ENCODE measurements at places on chromosomes 12 and 14.

DNA sequence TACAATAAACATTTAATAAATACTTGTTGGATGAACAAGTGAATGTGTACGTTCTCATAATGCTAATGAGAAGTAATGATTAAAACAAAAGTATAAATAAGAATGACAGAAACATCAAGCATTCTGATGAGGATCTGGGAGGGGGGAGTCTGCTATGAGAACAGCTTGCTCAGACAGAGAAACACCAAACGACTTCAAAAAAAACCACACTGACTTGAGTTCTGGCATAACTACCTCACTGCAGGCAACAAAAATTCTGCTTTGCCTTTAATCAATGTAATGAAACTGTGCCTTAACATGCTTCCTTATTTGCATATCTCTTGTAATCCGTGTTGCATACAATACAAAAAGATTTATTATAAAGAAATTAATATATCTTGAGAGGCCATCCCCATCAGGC is 295.3 kb upstream of the GARIN6 start:
- DNase-seq: no peak

DNA sequence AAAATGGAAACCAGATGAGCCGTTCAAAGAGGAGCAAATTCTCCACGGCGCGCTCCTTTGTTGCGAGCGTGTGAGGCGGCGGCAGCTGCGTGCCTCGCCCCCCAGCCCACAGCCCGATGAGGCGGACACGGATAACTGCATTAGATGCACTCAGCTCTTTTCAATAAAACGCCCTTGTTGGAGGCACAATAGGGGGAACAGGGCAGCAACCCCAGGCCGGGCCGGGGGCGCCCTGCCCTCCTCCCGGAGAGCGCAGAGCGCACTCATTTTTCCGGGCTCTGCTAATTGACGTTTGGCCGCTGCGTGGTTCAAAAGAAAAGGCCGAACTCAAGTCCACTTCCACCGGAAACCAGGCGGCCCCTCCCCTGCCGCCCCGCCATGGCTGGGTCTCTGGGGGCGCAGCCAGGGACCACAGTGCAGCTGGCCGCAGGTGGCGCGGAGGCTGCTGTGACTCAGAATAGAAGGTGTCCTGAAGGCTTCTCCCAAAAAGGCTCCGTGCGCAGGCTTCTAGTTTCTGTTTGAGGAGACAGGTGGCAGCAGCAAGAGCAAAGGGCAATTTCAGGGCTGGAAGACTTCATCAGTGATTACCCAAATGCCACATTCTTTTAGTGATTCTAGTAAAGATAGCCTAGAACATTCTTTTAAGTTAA is 29.0 kb upstream of the SMOC1 start:
- no peak for DNase-seq

GRCh38 chr12:46786774-46787173 is 39.0 kb downstream of the SLC38A4 start:
- DNase-seq: peak; percentile 36

- DNase-seq: no peak
Measured at GRCh38 chr12:84813780-84814663, 98.6 kb downstream of the SLC6A15 start.

DNA sequence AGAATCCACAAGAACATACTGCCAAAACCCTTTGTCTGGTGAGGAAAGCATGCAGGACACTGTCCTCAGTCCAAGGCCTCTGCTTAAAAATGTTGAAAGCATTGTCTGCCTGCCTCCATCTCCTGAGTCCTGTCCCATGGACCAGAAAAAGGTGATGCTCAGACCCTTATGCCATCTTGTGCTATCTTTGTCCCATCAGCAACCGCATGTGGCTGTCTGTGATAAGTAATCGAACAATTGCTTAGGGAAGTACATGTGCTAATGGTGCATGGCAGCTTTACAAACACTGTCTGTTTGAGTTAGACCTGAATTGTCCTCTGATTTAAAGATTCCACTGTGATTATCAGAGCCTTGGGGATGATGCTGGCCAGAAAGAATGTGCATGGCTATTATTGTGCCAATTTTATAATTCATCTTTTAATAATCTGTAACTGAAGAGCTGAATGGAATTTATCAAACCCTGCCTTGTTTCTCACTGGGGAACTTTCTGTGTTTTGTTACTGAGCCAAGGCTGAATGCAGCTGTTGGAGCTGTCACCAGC is 177.5 kb downstream of the DACT1 start:
- DNase-seq: no peak

GRCh38 chr14:97641827-97642226 is 844.6 kb downstream of the VRK1 start:
- DNase-seq: no peak

- no peak for DNase-seq
Measured at GRCh38 chr14:55255979-55256378, 15.2 kb upstream of the FBXO34 start.

DNA sequence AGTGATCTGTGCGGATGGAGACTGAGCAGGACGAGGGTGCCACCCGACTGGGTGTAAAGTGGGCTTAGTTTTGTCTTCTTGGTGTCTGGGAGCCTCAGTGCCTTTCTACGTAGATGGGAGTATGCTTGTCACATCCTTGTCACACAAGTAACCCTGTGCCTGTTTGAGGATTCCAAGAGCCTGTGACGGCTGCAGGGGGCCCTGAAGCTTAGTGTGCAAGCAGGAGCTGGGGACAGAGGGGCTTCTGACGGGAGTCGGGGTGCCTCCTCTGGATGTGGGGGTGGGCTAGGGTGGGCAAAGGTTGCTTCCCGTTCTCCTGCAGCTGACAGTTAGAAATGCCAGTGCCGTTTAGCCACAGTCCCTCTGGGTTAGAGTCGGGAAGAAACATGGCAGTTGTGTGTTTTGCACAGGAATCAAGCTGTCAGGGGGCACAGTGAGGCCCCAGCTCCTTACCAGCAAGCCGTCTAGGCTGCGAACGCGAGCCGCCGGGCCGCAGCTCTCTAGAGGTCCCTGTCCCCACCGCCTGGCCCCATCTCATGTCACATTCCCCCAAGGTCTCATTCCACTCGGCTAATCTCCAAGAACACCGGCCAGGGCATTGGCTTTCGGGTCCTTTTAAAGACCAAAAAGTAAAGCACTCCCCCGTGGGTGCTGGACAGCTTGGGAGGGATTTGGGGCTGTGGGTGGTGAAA is 7.0 kb downstream of the RTL1 start:
- no peak for DNase-seq

- no peak for DNase-seq
Measured at GRCh38 chr12:63079791-63080502, 71.1 kb downstream of the AVPR1A start.

GRCh38 chr14:88825078-88825458 is 617 bp downstream of the TTC8 start:
- no peak for DNase-seq

GRCh38 chr12:92145481-92145730 is 240 bp downstream of the BTG1 start:
- no peak for DNase-seq

DNA sequence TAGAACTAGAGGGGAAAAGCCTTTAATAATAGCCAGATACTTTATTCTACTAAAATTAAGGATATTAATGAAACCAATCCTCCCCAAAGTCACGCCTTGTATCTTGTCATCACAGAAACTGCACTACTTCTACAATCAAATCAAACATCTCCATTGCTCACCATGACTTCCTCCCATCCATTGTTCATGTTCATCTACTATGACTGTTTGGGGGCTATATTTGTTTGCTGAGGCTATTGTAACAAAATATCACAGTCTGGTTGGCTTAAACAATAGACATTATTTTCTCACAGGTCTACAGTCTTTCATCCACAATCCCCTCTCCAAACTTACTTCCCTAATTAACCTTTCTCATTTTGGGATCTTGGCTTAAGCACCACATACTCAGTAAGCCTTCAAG is 193.6 kb upstream of the FSCB start:
- DNase-seq: no peak

DNA sequence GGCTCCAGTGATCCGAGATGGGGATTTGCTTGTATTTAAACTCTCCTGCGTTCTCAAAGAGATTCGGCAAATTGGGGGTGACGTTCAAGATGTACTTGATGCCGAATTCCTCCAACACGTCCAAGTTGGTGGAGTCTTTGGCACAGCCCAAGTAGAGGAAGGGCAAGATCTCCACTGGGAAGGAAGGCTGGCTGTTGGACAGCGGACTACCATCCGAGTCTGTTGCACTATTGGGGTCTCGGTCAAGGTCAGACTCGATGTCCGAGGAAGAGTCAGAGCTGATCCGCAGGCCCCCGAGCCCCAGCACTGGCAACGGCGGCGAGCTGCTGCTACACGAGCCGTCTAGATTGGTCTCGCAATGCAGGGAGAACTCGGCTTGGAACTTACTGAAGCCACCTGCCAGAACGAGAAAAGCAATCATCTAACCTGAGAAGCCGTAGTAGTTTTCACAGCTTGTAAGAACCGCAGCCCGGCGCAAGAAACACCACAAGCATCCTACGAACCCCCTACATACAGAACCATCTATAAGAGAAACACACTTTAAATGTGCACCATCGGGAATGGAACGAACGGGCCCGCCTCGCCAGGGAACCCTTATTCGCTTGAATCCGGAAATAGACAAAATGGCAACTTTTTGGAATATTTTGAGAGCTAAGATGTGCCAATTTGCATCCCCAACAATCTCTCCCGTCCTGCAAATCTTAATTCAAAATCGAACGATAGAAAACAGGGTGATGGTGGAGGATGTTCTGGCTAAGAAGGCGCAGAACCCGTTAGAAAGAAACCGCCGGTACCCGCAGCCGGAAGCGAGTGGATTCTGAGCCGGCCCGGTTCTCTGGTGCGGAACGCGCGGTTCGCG is 1.4 kb downstream of the DUSP6 start:
- DNase-seq: no peak

- DNase-seq: no peak
Measured at GRCh38 chr14:90398841-90399540, 2.2 kb downstream of the CALM1 start.
